ENCODE measurements at places on chromosomes 12 and 14.
A peak's percentile ranks its signal among the peaks of the same experiment; 100 is the strongest.

DNA sequence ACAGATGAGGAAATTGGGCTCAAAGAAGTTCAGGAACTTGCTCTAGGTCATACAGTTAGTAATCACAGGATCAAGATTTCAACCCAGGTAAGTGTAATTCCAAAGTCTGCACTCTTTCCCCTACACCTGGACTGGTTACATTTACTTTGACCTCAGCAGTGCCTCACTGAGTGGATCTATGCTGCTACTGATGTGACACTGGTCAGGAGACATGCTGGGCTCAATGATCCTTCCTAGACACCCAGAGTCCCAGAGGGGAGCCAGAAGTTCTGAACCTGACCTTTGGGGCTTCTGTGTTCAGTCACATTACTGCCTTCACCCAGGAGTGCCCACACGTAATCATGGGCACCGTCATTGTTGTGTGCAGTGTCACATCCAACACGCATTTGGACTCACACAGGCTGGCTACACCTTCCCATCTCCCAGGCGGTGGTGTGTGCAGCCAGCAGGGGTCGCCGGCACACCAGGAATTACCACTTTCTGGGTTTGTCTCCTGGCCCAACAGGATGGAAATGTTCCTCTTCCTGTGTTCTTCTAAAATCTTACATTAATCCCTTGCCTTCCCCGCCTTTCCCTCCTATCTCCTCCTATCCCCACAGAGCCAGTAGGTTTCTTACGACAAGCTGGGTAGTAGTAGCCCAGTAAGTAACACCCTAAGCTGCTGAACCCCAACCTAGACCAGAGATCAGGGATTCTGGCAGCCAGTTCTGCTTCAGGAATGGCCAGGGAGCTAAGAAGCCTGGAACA is 25.6 kb downstream of the CALCOCO1 start:
- H3K4me1 ChIP-seq, result peaks cover 17% of the 10 kb centered on the region
- peak; percentile 58 for DNase-seq
- no peak overlapping the region for H3K4me3 ChIP-seq
- H3K36me3 ChIP-seq, result peaks cover 12% of the 10 kb centered on the region
- H3K27me3 ChIP-seq, result peaks cover 95% of the 10 kb centered on the region

GRCh38 chr14:99749763-99750715 is 43.2 kb upstream of the EML1 start:
- H3K36me3 ChIP-seq, result peaks cover 5% of the 10 kb centered on the region
- no peak for DNase-seq

GRCh38 chr12:3205742-3206519 is 128.8 kb downstream of the TSPAN9 start:
- peaks cover 8% of the 10 kb centered on the region for H3K4me1 ChIP-seq
- H3K4me3 ChIP-seq, result no peak overlapping the region
- peaks cover 5% of the 10 kb centered on the region for H3K36me3 ChIP-seq
- DNase-seq, result no peak

DNA sequence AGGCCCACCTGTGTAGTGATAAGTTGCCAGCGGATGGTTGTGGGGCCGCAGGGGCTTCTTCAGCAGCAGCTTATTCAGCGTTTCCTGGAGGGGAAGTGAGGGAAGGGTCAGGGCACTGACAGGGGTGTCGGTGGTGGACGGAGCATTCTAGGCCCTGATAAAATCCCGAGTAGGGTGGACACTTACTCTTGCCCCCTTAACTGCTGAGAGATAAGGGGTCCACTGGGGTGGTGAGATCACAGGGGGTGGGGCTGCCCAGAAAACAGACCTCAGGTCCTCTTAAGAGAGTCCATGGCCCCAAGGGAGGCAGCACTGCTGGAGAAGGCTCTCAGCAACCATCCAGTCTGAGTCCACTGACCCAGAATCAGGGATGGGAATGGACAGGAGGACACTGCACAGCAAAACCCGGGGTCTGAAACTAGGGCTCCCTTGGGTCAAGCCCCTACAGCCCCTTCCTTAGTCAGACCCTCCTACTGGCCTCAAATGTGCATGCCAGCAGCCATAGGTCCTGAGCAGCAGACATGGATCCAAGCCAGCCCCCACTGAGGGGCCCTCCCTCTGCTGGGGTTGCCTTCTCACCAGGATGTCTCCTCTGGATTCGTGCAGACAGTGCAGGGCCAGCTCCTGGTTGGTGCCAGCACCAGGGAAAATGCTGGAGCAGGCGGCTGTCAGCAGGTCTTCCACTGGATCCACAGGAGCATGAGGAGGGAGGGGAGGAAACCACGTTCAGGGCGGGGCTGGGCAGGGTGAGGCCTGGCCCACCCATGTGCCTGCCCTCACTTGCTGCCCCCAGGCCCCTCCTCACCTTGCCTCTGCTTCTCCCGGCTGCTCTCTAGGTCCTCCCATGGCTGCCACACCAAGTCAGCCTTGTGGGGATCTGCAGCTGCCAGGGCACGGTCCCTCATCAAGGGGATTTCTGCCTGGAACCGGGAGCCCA is 12.1 kb upstream of the PNMA1 start:
- no peak for DNase-seq
- H3K4me1 ChIP-seq, result peaks cover 15% of the 10 kb centered on the region
- no peaks in the 10 kb centered on the region for H3K27me3 ChIP-seq
- no peaks in the 10 kb centered on the region for H3K36me3 ChIP-seq
- H3K27ac ChIP-seq, result peak overlapping the region; percentile 81

Data from T-helper 17 cell (primary cell).